ENCODE measurements at places on chromosomes 2 and 18.

DNA sequence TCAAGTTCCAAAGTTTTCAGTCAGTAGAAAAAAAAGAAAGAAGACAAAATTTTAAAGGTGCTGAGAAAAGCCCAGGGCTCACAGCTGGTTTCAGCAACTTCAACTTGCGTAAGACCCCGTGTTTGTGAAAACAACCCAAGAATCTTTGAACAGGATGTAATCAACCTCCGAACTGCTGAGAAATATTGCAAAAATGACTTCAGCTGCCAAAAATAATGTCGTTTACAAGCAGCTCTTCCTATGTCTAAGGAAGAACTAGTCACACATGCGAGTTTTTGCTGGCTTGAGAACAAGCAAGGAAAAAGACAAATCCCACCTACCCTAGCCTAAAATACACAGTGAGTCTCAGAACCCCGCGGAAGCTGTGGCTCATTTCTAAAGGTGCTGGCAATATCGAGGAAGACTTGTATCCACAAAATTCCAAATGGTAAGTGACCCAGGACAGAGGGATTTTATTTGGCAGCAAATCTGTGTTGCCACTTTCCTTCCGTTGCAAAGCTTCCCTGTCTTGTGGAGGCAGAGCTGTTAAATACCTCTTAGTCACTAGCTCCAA, 59.8 kb upstream of the SLC8A1 start:
- DNase-seq: no peak

DNA sequence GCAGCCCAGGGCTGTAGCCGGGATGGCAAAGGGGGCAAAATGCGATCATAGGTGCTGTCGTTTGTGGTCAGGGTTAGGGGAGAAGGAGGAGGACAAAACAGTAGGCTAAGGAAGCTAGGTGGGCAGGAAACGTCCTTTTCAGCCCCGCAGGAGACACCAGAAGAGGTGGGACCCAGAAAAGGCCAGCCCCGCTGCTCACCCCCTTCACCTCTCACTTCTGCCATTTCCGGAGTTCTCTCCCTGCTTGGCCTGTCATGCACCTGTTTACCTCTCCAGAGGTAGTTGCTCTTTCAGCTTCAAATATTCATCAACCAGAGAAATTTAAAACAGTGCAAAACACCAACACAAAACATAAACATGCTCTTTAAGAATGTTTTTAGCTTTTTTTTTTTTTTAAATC, 849 bp downstream of the AQP4 start:
- no peak for DNase-seq

GRCh38 chr2:199734651-199735050, 116.3 kb downstream of the FTCDNL1 start:
- no peak for DNase-seq

DNA sequence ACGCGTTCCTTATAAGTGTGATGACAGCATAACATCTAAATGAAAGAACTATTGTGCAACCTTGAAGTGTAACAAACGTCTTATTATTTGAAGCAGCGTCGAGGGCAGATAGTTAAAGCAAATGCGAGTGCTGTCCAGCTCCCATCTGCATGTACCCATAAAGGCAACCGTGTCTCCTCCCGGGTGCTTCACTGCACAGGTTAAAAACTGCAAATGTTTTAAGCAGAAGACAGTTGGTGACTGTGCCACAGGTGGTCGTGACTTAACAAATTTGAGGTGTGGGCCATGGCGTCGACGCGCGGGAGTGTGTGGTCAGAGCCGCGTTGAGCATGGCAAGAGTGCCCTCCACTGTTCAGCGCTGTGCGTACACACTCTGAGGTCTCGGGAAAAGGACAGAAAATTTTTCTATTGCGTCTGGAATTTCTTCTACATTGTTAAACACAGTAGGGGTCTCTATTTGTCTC, 6.4 kb downstream of the SALL3 start:
- DNase-seq: no peak

GRCh38 chr2:231604101-231604684, 11.5 kb downstream of the TEX44 start:
- DNase-seq: no peak
